ENCODE measurements at places on chromosomes 1 and 21.
A peak's percentile ranks its signal among the peaks of the same experiment; 100 is the strongest.

DNA sequence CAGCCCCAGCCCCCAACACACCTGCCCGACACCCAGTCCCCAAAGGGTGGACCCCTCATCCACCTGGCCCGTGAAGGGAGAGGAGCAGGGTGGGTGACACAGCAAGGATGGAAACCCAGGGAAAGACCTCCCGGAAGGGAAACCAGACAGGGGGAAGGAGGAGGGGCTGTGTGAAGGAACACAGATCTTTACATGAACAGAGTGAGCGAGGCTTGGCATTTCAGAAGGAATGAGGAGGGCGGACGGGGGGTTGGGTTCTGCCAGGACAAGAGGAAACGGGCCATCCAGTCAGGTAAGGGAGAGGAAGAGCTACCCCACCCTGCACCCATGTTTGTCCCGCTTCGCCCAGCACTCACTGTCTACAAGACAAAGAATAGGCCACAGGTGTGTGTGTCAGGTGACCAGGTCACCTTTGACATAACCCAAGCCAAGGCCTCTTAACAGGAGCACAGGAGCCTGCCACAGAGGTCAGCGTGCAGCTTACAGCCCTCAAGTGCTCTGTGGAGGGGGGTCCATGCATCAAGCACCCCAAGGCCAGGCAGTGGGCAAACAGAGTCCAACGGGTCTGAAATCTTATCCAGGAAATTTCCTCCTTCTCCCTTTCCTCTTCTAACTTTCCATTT is 18.0 kb upstream of the PRDM15 start:
- H3K36me3 ChIP-seq, result peaks cover 24% of the 10 kb centered on the region
- peaks cover 35% of the 10 kb centered on the region for H3K4me1 ChIP-seq
- no peak for DNase-seq

- H3K4me1 ChIP-seq, result peaks cover 4% of the 10 kb centered on the region
- no peak for DNase-seq
- H3K4me3 ChIP-seq, result no peak overlapping the region
- no peak overlapping the region for H3K27ac ChIP-seq
- H3K27me3 ChIP-seq, result no peaks in the 10 kb centered on the region
- no peaks in the 10 kb centered on the region for H3K36me3 ChIP-seq
Measured at GRCh38 chr1:88186911-88187310, 497.2 kb upstream of the PKN2 start.

DNA sequence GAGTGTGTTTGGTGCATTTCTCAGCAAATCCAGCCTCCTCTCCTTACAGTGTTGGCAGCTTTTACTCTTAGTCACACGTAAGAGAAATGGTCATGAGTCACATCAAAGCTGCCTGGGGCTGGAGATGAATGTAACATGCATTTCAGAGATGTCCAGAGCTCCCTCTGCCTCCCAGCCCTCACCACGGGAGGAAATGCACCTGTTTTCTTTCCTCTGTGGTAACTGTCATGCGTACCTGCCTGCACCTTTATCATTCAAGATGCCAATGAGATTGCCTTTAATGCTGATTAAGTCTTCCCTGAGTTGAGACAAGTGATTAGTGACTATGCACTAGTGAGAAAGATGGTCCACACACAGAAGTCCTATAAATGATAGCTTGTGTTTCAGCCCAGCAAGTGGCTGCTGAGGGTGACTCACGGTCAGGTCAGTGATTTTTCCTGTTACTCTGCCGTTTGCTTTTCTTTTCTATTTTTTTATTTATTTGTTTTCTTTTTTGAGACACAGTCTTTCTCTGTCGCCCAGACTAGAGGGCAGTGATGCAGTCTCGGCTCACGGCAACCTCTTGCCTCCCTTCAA is 277.3 kb upstream of the FMN2 start:
- no peaks in the 10 kb centered on the region for H3K36me3 ChIP-seq
- peak overlapping the region; percentile 3 for H3K27ac ChIP-seq
- H3K4me1 ChIP-seq, result peaks cover 27% of the 10 kb centered on the region
- H3K4me3 ChIP-seq, result no peak overlapping the region
- peaks cover 2% of the 10 kb centered on the region for H3K27me3 ChIP-seq

DNA sequence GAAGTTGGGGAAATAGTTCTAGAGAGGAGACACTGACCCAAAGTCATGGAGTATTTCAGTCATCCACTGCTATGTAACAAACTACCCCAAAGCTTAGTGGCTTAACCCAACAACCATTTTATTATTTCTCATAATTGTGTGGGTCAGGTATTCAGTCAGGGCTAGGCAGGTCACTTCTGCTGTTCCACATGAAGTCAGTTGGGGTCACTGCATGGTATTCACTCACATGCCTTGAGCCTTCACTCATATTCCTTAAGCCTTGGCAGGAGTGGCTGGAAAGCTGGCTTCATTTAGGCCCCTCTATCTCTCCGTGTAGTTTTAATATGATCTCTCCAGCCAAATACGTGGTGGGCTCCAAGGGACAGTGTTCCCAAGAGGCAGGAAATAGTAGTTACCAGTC is 17.5 kb upstream of the RNF11 start:
- H3K27ac ChIP-seq, result no peak overlapping the region
- H3K4me1 ChIP-seq, result peaks cover 49% of the 10 kb centered on the region
- H3K27me3 ChIP-seq, result no peaks in the 10 kb centered on the region
- no peak for DNase-seq
- peaks cover 7% of the 10 kb centered on the region for H3K36me3 ChIP-seq

DNA sequence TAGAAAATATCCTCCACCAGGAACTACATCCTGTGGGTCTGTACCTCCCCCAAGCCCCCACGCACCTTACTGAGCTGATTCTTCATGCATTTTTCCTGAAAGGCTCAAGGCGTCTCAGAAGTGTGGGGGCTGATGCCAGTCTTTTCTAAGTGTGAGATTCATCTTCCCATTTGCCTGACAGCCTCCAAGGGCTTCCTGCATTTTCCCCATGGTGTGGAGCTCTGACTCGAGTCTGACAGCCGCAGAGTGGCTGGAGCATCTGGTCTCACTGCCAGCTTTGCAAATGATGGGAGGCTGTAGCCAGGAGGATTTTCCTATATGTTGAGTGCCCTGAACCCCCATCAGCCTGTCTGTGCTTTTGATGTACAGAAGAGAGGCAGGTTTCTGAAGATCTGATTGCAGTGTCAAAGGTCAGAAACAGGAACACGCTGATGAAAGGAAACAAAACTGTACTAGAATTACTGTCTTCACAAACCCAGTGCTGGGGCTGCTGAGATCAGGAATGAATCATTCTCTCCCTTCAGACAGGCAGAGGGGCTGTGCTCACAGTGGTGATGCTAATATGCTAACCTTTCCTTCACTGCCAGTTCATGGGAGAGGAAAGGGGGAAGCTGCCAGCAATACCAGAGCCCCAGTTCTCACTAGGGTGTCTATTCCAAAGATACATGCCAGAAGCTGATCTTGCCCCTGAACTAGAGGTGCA is 201.5 kb upstream of the C1orf174 start:
- no peak for DNase-seq
- H3K36me3 ChIP-seq, result no peaks in the 10 kb centered on the region
- no peak overlapping the region for H3K27ac ChIP-seq
- H3K27me3 ChIP-seq, result no peaks in the 10 kb centered on the region
- H3K4me3 ChIP-seq, result no peak overlapping the region

DNA sequence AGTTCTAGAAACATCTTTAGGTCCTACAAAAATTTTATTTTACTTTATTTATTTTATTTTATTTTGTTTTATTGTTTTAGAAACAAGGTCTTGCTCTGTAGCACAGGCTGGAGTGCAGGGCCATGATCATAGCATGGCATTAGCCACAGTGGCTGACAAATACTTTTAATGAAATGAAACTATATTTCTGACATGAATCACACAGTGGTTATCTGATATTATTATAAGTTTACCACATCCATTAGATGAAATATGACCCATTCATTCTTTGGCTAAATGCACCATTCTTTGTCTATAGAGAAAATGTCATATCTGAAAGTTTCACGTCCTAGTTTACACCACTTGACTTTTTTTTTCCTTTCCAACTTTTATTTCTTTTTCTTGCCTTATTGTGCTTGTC is 613.4 kb upstream of the ADAMTS5 start:
- no peaks in the 10 kb centered on the region for H3K4me1 ChIP-seq
- no peak overlapping the region for H3K4me3 ChIP-seq
- no peaks in the 10 kb centered on the region for H3K27me3 ChIP-seq

DNA sequence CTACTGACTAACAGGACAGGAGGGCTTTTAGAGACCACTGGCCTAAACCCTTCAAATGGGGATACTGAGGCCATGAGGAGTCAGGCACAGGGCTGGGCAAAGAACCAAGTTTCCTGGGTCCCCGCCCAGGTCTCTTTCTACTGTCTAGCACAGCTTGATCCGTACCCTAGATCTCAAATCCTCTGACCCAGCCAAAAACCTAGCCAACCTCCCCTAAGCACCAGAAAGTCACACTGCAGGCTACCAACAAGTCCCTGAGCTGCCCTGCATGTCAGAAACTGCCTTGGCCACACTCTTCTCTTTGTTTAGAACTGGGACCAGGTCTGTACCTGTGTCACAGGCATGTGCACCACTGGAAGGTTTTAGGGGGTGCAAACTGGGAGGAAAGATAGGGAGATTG is 33.6 kb downstream of the AHDC1 start:
- peaks cover 14% of the 10 kb centered on the region for H3K4me1 ChIP-seq
- peaks cover 7% of the 10 kb centered on the region for H3K27me3 ChIP-seq
- H3K36me3 ChIP-seq, result peaks cover 3% of the 10 kb centered on the region
- no peak overlapping the region for H3K27ac ChIP-seq
- no peak for DNase-seq
- no peak overlapping the region for H3K4me3 ChIP-seq

DNA sequence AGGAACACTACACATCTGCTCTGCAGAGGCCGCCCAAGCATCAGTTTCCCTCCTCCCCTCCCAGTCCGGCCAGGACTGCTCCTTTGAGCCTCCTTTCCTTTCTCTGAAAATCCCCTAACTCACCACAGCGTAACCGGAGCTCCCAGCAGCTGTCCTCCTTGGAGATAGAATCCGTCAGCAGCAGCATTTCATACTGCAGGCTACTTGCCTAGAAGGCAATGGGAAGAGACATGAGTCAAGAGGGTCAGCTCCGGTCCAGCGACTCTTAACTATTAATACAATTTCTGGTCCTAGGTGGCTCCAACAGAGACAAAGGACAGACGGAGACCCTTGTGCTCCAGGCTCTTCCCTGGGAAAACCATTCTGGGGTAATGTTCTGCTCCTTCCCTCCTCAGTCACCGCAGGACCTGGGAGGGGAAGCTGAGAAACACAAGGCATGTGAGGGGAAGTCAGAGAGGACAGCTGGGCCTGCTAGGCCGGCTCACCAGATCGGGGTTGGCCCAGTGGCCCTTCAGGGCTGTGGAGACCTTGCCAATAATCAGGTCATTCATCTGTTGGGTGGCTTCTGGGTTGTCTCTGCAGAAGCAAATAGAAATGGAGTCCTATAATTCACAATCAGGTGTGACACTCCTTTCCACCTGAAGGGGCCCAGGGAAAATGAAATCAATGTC is 99.7 kb downstream of the UBR4 start:
- no peaks in the 10 kb centered on the region for H3K27me3 ChIP-seq
- no peak for DNase-seq
- H3K4me3 ChIP-seq, result no peak overlapping the region
- no peaks in the 10 kb centered on the region for H3K4me1 ChIP-seq
- no peak overlapping the region for H3K27ac ChIP-seq
- H3K36me3 ChIP-seq, result peaks cover 91% of the 10 kb centered on the region

- H3K4me1 ChIP-seq, result peaks cover 3% of the 10 kb centered on the region
- H3K4me3 ChIP-seq, result no peak overlapping the region
- H3K36me3 ChIP-seq, result no peaks in the 10 kb centered on the region
- no peak overlapping the region for H3K27ac ChIP-seq
- no peak for DNase-seq
Measured at GRCh38 chr1:31674626-31675025, 29.2 kb downstream of the COL16A1 start.

- peaks cover 2% of the 10 kb centered on the region for H3K36me3 ChIP-seq
- H3K4me3 ChIP-seq, result no peak overlapping the region
- DNase-seq, result no peak
- no peak overlapping the region for H3K27ac ChIP-seq
- H3K27me3 ChIP-seq, result peaks cover 29% of the 10 kb centered on the region
Measured at GRCh38 chr1:181028196-181028595, 5.5 kb upstream of the STX6 start.

All from activated T-helper 2 cell treated with anti-CD3 and anti-CD28 coated beads, Interferon-gamma antibody, Interleukin-2, Interleukin-4, amounts not matched to agents 10 μg/mL and 5 μg/mL and 100 μg/mL, durations not matched to agents 14 hours and 24 hours and 36 hours (primary cell).